ENCODE measurements at places on chromosomes 13 and 19.

GRCh38 chr19:45342911-45343310, 2.4 kb downstream of the KLC3 start:
- DNase-seq = no peak

DNA sequence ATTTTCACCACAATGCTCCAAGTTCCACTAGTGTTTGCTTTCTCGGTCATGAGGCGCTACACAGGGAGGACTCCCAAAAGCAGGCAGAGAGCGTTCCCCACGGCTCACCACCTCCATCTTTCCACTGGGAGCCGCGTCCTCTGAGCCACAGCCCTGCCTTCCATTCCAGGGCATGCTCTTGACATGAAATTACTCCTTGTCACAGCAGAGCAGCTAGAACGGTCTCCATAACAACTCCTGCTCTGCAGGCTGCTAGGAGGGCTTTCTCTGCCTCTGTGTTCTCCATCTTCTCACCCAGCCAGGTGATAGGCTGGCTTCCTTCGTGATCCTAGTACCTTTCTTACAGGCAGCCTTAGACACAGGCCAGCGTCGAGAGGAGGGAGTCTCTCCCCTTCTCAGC, 171.8 kb upstream of the UBL3 start:
- DNase-seq = no peak

- DNase-seq = no peak
These were observed 608 bp downstream of the MYADM start for GRCh38 chr19:53868091-53868891.

DNA sequence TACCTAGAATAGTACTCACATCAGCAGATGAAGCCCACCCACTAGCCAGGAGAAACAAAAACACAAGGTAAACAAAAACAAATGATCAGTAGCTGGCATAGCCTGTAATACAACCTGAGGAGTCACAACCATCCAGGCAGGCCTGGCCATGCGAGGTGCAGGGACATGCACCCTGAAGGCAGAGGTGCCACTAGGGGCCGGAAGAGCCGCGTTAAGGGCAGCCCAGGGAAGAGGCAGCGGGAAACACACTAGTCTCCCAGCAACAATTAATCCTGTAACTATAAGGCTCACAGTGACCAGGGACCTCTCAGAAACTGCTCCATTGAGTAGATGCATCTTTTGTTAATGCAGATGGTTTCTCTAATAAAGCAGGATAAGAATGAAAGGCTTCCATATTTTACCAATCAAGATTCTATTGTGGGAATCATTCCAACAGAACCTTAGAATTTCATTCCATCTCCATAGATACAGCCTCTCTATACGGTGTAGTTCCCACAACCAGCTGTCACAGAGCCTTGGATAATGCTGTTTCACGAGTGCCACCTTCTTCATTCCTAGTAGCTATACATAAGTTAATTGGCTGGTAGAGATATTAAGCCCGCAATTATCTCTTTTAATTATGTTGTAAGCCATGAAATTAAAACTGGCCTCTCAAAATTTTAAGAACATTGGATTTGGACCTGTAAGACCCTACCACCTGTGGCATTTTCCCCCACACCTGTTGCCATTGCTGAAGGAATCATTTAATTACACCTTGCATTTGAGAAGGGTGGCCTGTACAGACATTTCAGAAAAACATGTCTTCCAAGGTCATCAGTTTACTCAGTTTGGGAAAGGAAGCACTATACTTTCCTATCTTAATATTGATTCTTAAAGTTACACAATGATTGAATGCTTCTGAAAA, 28.7 kb downstream of the ANKRD10 start:
- no peak for DNase-seq

- DNase-seq = no peak
These were observed 37.6 kb downstream of the ZNF493 start for GRCh38 chr19:21434516-21434915.

DNA sequence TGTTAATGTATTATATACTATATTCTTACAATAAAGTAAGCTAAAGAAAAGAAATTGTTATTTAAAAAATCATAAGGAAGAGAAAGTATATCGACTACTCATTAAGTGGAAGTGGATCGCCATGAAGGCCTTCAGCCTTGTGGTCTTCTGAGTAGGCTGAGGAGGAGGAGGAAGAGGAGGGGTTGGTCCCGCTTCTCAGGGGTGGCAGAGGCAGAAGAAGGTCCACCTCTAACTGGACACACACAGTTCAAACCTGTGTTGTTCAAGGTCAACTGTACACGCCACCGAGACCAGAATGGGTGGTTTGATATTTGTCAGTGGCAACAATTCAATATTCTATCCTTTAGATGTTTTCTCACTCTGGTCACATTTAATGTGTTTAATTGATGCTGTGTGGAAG, 67.2 kb downstream of the ALOX5AP start:
- no peak for DNase-seq

DNA sequence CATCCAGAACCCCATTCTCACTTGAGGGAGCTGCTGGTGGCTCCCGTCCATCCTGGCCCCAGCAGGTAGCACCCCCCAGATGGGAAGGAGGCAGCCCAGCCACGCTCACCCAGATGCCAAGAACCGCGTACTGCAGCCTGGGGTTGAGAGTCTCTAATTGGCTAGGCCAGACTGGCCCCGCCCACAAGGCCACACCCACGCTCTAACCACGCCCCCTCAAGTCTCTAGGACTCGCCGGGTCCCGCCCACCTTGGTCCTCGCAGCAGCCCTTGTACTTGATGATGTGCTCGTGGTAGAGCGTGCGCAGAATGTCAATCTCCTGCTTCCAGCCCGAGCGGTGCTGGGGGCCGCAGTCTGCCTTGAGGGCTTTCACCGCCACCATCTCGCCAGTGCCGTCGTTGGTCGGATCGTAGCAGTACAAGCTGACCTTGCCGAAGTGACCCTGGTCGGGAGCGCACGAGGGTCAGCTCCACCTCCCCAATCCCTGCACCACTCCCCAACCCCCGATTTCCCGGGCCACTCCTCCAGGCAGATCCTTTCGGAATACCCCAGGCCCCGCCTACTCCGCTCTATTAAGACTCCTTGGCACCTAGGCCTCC, 14.5 kb upstream of the ICAM3 start:
- DNase-seq = peak; percentile 1

GRCh38 chr13:57553932-57554331, 77.6 kb upstream of the PCDH17 start:
- no peak for DNase-seq

- no peak for DNase-seq
These were observed 3.9 kb upstream of the CEBPA start for GRCh38 chr19:33306191-33306590.

DNA sequence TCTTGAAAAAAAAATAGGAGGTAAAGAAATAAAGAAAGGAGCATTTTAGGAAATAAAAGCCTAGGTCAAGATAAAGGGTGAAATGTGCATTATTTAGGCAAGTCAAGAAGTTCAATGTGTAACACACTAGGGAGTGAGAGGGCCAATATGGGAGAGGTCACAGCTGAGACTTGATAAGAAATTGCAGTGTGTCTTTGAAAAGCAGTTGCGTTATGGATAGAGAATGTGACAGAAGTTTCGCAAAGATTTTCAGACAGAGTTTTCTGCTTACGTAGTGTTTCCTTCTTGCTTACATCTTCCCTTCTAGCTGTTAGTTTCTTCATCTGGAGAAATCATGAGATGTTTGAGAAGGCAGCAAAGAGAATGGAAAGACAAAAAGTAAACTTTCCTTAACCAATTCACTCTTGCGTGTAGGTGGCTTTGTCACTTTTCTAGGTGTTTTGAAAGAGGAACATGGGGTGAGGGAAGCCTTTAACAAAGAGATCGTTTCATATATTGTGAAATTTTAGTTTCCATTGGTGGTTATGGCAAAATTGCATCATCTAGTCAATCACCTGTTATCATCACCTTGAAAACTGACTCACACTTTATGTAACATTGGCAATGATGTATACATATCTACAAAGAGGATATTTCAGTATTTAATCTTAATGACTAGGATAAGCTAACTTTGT, 975.5 kb downstream of the OLFM4 start:
- DNase-seq = no peak

DNA sequence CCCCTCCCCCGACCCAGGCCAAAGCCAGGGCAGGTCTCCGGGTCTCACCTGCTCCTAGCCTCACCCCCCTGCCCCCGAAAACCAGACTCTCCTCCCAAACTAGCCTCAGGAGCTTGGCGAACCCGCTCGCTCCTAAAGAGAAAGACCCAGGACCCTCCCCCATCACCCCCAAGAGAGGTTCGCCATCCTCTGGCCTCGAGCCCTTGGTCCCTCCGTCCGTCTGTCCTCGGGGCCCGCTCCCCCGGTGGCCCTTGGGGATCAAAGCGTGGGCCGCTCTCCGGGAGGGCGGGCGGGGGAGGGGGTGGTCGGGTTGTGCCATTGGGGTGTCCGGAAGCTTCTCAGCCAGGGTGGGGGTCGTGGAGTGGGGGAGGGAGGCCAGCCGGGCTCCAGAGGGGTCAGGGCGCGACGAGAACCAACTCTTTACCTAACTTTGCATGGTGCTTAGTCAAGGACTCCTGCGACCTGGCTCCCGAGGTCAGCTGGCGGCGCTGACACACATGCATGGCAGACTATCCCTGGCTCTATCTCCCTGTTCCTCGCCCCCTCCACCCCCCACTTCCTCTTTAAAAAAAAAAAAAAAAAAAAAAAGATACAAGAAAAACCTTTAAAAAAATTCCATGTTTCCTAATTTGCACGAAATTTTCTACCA, 15.6 kb downstream of the SMIM24 start:
- DNase-seq = no peak

DNA sequence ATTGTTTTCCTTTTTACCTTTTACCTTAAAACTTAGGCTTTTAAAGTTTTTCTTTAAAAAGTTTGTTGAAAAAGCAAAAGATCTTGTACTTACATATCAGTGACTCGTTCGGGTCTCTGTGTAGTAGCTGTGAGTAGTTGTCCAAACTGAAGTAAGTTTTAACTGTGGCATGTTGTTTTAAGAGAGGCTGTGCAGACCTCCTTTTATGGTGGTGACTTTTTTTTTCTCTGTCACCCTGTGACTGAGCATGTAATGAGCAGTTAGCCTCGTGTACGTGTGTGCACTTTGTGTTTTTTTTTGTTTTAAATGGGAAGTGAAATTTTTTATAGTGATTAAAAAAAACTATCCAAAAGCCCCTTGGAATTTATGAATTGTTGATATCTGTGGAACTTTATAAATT, at the start of gene GPR183:
Gene GPR183 (minus strand): TSS at position 153 of the 400 bp plus-strand sequence. CDS start 11,254 bp downstream, outside the sequence.
- no peak for DNase-seq
